ENCODE measurements at places on chromosomes 7 and 10.

DNA sequence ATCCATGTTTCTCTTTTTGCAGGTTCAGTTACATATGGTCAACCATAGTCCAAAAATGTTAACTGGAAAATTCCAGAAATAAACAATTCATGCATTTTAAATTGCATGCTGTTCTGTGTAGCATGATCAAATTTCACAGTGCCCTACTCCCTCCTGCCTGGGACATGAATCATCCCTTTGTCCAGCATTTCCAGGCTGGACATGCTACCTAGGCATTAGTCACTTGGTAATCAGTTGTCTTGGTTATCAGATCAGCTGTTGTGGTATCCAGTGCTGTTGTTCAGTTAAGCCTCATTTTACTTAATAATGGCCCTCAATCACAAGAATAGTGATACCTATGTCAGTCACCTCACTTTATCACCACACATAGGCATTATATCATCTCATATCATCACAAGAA, 7.3 kb upstream of the PNLIP start:
- no peak for DNase-seq

- no peak for DNase-seq
Measured at GRCh38 chr10:71675295-71675970, 44.1 kb downstream of the C10orf105 start.

- DNase-seq = no peak
Measured at GRCh38 chr7:29202651-29203069, 8.1 kb downstream of the CHN2 start.

DNA sequence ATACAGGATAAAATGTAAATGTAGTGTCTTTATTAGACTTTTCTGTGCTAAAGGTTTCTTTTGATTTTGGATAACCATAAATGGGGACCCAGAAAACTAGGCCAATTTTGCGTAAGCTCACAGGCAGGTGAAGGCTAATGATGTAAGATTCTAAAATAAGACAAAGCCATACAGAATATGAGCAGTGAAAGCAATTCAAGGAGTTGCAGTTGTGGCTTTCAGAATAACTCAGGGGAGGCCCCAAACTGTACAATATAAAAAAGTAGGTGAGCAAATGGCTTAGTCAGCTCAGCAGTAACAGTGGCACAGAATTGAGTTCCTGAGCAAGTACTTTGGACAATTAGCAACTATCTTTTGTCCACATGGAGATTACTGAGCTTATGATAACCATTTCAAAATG, 81.7 kb upstream of the NRP1 start:
- DNase-seq = no peak

DNA sequence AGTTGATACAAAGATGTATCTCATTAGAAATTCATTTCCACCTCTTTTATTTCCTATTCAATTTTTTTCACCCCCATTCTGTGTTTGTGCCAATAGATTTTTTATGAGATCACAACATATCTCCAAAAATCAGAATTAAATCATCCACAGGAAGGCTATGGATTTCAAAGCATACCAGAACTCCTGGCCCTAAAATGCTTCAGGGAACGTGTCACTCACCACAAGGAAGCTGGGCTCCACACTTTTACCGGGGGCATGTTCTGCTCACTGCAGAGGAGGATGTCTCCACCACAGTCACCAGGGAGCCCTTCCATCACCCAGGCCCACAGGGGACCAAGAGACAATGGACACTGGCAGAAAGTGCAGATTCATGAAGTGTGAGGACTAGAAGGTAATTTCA, 456.8 kb downstream of the KCNMA1 start:
- DNase-seq = no peak

- no peak for DNase-seq
Measured at GRCh38 chr7:24659505-24659904, 86.3 kb downstream of the PALS2 start.

DNA sequence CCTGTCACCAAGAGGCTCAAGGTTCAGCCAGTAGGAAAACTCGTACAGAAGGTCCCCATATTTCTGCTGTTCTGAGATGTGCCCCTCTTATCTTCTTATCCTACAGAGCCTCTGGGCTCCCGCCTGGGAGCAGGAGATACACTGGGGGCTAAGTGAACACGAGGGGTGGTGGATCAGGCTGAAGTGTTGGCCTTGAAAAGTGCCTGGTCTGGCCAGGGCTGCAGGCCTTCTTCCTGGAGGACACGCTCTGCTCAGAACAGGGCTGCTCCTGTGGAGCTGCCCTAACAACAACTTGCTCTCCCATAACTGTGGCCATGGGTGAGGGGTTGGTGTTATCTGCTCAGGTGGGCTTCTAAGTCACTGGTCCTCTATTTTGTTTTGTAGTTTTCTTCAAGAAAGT, 33.7 kb downstream of the C10orf120 start:
- no peak for DNase-seq

- DNase-seq = no peak
Measured at GRCh38 chr10:72952642-72953158, 1.9 kb downstream of the PLA2G12B start.

DNA sequence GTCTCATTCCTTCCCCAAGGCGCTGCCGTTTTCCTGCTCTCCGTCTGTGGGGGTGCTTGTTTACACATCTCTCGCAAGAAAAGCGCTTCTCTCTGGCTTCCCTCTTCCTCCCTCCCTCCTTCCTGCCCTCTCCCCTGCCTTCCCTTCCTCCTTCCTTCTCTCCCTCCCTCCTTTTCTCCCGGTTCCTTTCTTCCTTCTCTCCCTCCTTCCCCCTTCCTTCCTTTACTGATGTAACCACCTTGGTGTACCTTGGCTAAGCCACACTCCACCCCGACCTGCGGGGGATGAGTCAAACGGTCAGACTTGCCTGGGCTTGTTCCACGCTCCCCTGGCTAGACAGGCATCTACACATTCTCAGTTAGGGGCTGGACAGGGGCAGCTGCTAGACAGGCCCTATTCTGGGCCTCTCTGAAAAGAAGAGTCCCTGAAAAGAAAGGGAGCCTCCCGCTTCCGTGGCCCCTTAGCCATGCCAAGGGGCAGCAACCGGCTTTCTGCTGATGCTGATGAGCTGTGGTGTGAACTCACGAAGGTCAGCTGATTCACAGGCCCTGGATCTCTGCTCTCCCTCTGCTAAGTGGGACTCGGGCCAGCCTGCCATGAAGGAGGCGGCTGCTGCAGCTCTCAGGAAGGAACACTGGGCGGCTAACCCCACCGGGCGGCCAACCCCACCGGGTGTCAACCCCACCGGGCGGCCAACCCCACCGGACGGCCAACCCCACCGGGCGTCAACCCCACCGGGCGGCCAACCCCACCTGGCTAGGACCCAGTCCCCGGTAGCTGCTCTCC, 216.8 kb downstream of the TCERG1L start:
- no peak for DNase-seq

Data from amygdala (tissue), 56 donors.